ENCODE measurements at places on chromosomes 1 and 21. TPM values are rescaled to one million over a fixed set of nuclear protein-coding genes. Genes with fewer than 3 reads are reported as not detected.

ELAVL4 gene
- total RNA-seq: not detected

AGPAT3 gene
- total RNA-seq: 76.3 TPM

- no peak for DNase-seq
- H3K36me3 ChIP-seq: peaks cover 11% of the 10 kb centered on the region
- no peaks in the 10 kb centered on the region for H3K27me3 ChIP-seq
- peak overlapping the region; percentile 52 for H3K4me3 ChIP-seq
- peaks cover 72% of the 10 kb centered on the region for H3K4me1 ChIP-seq
Observed at GRCh38 chr1:198633675-198634121, 5.1 kb upstream of the PTPRC start.

GRCh38 chr1:231923491-231924041 lies 297.0 kb downstream of the DISC1 start:
- peaks cover 3% of the 10 kb centered on the region for H3K36me3 ChIP-seq
- DNase-seq: no peak
- no peak overlapping the region for H3K27ac ChIP-seq
- no peak overlapping the region for H3K4me3 ChIP-seq
- no peaks in the 10 kb centered on the region for H3K27me3 ChIP-seq
- H3K4me1 ChIP-seq: peaks cover 20% of the 10 kb centered on the region

- no peaks in the 10 kb centered on the region for H3K27me3 ChIP-seq
- no peak overlapping the region for H3K27ac ChIP-seq
- DNase-seq: no peak
Observed at GRCh38 chr1:205533748-205534443, 29.4 kb downstream of the CDK18 start.

GRCh38 chr1:67777440-67777839 lies 55.8 kb downstream of the GNG12 start:
- peaks cover 21% of the 10 kb centered on the region for H3K27me3 ChIP-seq
- H3K36me3 ChIP-seq: no peaks in the 10 kb centered on the region
- H3K27ac ChIP-seq: no peak overlapping the region
- H3K4me3 ChIP-seq: no peak overlapping the region
- no peaks in the 10 kb centered on the region for H3K4me1 ChIP-seq

GRCh38 chr1:173506437-173506836 lies 29.3 kb downstream of the PRDX6 start:
- peaks cover 4% of the 10 kb centered on the region for H3K27me3 ChIP-seq
- no peak overlapping the region for H3K4me3 ChIP-seq
- H3K4me1 ChIP-seq: no peaks in the 10 kb centered on the region
- DNase-seq: no peak

DNA sequence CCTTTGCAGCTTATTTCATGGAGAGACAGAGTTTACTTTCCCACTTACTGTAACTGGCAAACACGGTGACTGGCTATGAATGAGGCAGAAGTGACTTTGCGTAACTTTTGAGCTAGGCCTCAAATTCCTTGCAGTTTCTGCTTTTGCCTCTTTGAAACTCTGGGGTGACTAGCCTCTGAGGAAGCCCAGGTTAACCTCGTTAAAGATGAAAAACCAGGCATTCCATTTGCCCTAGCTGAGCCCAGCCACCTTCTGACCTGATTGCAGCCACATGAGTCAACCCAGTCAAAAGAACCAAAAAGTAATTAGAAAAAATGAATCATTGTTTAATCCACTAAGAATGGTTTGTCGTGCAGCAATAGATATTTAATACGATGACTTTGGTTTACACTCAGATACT lies 20.4 kb downstream of the PRMT6 start:
- DNase-seq: no peak
- H3K36me3 ChIP-seq: no peaks in the 10 kb centered on the region
- H3K27ac ChIP-seq: no peak overlapping the region
- peaks cover 12% of the 10 kb centered on the region for H3K27me3 ChIP-seq

DNA sequence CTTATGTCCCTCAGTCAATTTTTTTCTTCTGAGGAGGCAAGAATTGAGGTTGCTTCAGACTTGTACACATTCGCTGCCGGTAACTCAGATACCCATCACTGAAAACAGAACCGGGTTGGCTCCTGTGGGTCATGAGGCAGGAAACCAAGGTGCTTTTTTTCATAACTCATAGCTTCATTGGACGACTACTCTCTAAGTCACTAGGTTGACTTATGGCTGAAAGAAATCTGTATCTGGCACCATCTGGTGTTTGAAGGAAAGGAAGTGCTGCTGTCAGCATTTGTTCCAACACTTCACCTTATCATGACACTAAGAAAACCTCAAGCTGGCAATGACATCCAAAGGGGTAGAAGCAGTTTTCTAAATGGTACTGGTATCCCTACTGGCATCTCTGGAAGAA lies 82.3 kb downstream of the TBX19 start:
- H3K4me3 ChIP-seq: peak overlapping the region; percentile 68
- peaks cover 22% of the 10 kb centered on the region for H3K27me3 ChIP-seq
- H3K4me1 ChIP-seq: peaks cover 25% of the 10 kb centered on the region
- H3K36me3 ChIP-seq: peaks cover 5% of the 10 kb centered on the region
